ENCODE measurements at places on chromosomes 2 and 18.

DNA sequence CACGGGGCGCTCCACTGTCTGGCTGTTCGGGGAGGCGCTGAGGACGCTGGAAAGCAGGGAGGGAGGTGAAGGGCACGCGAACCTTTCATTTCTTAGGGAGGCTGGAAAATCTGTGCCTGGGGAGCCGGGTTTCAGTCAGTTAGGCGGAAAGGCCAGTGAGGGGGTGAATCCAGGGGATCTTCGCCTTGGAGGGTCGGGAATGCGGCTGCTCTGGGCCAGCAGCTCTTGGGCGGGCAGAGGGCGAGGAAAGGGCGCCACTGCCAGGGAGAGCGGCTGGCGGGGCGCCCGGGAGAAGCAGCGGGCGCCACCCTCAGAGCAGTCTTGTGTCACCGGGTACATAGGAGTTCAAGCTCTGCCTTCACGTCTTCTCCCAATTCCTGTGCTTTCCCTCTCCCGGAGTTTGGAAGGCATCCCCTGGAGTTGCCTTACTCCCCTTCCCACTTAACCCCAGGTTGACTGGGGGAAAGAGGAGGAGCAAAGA, 1.4 kb downstream of the CCDC85A start:
- no peak for DNase-seq

GRCh38 chr2:142879151-142879550, 1.7 kb downstream of the KYNU start:
- no peak for DNase-seq

DNA sequence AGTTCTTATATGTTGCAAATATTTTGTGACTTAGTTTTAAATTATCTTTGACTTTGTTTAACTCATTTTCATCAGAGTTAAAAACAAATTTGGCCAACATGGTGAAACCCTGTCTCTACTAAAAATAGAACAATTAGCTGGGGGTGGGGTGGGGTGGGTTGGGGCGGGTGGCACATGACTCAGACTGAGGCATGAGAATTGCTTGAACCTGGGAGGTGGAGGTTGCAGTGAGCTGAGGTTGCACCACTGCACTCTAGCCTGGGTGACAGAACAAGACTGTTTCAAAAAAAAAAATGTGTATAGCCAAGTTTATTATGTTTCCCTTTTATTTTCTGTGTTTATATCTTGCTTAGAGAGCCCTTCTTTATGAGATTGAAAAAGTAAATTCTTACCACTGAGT, 14.2 kb upstream of the LIPG start:
- DNase-seq, result no peak

DNA sequence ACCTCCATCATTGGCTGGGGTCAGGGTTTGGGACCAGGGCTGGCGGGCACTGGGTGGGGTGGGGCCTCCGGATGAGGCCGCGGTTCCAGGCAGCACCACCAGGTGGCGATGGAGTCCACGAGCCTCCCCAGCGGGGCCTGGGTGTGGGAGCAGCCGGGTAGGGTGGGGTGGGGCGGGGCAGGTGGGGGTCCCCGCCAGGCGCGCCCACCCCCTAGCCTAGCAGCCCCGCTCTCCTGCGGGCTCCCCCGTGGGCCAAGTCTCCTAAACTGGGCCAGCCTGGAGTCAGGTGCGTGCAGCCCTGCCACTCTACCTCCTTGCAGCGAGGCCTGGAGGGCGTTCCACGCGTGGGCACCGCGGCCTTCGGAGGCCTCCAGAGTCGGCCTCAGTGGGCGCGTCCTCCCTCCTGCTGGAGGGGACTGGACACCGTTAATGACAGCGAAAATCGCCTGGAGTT, 187.5 kb downstream of the TWIST2 start:
- no peak for DNase-seq

- no peak for DNase-seq
These were observed 22.4 kb downstream of the RRM2 start for GRCh38 chr2:10144771-10145518.

DNA sequence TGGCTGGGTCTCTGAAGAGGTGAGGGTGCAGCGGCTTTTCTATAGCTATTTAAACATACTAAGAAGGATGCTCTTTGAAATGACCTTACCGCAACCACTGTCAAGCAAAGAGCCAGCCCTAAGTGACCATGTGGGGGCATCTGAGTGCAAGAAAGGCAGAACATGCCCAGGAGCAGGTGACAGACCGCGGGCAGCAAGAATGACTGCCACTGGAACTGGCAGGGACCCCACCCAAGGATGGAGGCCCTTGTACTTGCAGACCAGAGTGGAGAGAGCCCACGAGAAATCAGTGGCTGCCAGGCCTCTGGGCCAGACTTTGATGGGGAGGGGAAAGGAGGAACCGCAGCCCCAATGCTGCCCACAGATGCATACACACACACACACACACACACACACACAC, 33.1 kb downstream of the DNMT3A start:
- DNase-seq, result no peak

GRCh38 chr2:29583548-29584156, 337.7 kb downstream of the ALK start:
- DNase-seq, result no peak

DNA sequence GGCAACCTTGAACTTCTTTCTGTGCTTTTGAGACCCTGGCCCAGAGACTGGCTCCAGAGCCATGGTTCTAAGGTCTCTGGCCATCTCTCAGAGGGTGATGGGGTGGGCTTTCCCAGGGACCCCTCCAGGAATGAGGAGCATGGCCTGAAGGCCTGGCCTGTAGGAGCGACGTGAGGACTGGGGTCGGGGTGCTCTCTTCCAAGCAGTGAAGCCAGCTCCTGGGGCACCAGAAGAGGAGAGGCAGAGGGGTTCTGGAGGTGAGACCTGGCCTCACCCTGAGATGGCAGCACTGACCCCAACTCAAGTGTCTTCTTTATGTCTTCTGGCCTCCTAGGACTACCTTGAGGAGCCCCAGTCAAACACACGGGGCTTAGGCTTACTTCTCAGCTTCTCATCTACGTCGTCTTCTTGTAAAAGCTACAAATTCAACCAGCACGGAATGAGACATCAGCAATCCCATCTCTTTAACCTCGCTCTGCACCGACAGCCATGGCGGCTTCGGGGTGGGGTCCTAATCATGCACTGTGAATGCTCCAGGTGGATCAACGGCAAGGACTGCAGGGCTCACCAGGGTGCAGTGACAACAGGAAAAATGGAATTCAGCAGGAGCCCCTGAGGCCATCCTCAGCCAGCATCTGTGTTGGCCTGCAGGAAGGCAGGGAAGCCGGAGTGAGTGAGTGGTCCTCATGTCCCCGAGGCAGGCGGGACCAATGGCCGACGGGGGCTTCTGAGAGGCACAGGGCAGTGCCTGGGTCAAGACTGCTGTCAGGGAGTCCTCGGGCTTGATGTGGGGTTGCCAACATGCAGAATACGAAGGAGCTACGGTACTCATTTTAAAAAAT, 214.1 kb downstream of the HDAC4 start:
- DNase-seq, result no peak

GRCh38 chr2:95043300-95044093, 18.0 kb downstream of the MAL start:
- DNase-seq, result no peak

All from vagina (tissue), 2 donors.